ENCODE measurements at places on chromosomes 2 and 18.

- DNase-seq = no peak
Measured at GRCh38 chr2:198304859-198305258, 500.5 kb downstream of the PLCL1 start.

- no peak for DNase-seq
Measured at GRCh38 chr2:29398384-29399237, 283.4 kb downstream of the CLIP4 start.

DNA sequence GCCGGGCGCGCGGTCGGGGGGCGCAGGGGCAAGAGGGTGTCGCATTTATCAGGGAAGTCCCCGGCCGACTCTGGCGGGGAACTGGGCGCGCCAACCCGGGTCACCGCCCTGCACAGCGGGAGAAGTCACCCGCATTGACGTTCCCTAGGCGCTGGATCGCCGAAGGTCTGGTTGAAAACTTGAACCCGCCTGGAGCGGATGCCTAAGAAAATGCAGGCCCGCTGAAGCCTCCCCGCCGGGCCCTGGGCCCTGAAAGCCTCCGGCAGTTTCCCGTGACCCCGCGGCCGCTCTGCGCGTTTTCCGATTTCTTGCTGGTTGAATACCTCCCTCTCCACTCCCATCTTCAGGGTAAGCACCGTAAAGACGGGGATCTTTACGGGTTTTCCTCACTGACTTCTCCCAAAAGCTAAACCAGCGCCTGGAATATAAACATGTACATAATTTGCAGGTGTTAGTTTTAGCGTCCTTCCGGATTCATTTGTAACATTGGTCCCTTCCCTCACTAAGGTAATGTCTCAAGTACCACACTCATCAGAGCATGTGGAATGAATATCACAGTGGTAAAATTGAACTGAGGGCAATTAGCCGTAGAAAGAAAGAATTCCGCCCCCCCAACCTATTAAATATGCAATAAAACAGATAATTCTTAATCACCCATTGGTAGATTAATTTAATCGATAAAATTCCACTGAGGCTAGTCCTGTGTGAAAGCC lies 675 bp upstream of the SPIRE1 start:
- no peak for DNase-seq

DNA sequence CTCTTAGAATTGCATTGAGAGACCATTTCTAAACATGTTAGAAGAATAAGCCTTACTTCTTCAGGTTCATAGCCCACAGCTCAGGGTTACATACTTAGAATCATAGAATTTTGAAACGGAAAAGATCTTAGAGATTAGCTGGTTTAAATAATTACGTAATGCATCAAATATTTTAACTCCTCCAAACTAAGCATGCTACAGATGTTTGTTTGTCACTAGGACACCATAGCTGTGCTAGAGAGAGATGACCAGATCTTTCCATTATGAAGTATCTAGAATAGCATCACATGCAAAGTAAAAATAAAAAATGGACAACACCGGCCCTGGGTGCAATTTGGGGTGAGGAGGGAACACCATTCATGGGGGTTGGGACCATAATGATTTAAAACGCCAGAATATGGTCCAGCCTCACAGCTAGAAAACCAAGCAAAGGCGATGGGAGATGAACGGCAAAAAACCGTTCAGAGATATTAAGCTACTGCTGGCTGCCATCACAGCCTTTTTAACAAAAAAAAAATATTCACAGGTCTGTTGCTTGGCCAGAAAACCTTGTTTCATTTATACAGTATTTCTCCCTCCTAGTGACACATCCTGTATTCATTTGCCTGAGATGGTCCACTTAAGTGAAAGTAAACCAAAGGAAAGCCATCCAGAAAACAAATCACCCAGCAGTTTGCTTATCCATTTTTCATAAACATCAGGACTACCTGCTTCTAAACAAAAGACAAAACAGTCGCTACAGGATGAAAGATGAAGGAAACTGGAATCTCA lies 94.2 kb downstream of the EPHA4 start:
- DNase-seq = no peak

- no peak for DNase-seq
Measured at GRCh38 chr2:120221616-120222015, 1.6 kb downstream of the TMEM185B start.

- DNase-seq = no peak
Measured at GRCh38 chr2:1796232-1796930, 52.1 kb upstream of the PXDN start.

GRCh38 chr2:119753041-119753929 lies 6.4 kb upstream of the PTPN4 start:
- peak; percentile 59 for DNase-seq

DNA sequence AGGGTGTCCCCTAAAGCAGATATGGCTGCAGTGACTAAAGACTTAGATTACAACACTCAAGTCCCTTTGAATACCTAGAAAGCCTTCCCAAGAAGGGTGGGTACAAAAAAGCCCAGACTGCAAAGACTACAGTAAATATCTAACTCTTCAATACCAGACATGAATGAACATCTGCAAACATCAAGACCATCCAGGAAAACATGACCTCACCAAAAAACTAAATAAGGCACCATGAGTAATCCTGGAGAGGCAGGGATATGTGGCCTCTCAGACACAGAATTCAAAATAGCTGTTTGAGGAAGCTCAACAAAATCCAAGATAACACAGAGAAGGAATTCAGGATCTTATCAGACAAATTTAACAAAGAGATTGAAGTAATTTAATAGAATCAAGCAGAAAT lies 138.2 kb upstream of the OTOS start:
- DNase-seq = no peak

DNA sequence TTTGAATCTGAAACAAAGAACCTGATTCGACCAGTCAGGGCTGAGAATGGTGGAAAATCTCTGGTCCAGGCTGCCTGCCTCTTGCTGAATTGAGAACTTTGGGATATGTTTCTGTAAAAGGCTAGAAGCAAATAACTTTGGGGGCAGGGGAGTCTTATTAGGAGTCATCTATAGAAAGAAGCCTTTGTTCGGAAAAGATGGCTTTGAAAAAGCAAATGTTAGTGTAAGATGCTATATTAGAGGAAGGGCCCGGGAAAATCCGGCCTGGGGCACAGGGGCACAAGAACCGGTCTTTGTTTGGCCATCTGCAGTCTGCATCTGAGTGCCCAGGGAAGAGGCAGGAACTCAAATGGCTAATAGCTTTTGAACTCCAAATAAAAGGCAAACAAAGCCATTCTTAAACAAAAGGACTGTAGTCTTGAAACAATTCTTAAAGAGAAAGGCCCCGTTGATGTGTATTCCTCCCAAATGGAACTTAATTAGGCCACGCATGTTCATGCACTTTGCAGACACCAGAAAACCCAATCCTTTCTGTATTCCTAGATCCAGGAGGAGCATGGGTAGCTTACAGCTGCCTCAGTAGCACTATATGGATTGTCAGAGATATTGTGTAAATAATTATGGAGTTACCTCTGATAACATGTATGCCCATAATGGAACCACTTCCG lies 180.0 kb upstream of the ARL4C start:
- DNase-seq = no peak

- no peak for DNase-seq
Measured at GRCh38 chr18:48186131-48186766, 222.9 kb downstream of the ZBTB7C start.

DNA sequence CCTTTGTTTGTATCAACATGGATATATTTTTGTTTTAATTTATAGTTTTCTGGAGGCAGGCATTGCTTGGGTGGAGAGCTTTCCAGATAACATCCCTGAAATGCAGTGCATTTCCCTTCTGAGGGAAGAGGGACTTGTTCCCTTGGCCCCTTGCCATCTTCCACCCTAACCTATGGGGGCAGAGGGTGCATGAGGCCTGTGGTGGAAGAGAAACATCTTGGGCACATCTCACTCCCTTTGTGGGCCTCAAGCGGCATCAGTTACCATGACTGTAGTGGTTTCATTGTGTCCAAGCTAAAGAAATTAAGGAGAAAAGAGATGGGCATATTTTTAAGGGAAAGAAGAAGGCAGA lies 5.3 kb upstream of the RPL37A start:
- no peak for DNase-seq

- DNase-seq = peak; percentile 86
Measured at GRCh38 chr2:86453836-86454235, 12.7 kb downstream of the KDM3A start.

DNA sequence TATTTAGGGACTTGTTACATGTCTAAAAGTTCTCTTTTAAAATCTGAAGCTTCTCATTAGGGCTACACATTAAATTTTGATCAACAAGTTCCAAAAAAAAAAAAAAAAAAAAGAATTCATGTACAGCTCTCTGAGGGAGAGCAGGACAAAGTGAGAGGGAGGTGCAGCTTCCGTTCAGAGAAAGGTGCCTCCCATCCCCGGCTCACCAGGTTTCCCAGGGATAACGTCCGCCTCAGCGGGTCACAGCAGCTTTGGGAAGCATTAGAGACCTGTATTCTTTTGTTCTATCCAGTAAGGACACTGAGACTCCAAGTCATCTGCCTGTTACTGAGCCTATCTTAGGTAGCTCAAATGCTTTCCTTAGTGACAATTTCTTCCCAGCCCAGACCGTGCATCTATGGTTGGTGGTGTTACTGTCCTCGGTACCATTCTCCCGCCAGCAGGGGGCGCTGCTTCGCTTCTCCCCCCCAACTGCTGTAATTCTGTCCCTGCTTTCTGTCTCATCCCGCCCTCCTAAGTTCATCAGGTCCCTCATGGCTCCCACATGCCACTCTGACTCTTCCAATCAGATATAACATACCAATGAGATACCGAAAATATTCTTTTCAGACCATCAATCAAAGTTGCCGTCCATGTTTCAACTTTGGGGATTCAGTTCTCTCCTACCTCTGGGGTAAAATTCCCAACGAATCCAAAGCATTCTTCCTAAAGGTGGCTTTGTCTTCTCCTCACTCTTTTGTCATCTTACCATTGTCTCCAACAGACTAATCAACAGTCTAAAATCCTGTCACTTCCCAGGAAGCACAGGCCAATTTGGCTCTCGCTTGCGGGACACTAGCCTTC lies 466.5 kb downstream of the METTL4 start:
- peak; percentile 50 for DNase-seq

GRCh38 chr2:85748985-85749875 lies 4.6 kb upstream of the ATOH8 start:
- no peak for DNase-seq

- no peak for DNase-seq
Measured at GRCh38 chr2:236173036-236173728, 5.0 kb upstream of the GBX2 start.

GRCh38 chr2:104849101-104849500 lies 4.8 kb upstream of the POU3F3 start:
- DNase-seq = no peak

- DNase-seq = no peak
Measured at GRCh38 chr2:120617055-120617454, 118.6 kb upstream of the GLI2 start.

- no peak for DNase-seq
Measured at GRCh38 chr2:146624430-146625160, 1220.2 kb upstream of the ACVR2A start.

GRCh38 chr18:49920731-49921130 lies 107.4 kb upstream of the ACAA2 start:
- DNase-seq = no peak

DNA sequence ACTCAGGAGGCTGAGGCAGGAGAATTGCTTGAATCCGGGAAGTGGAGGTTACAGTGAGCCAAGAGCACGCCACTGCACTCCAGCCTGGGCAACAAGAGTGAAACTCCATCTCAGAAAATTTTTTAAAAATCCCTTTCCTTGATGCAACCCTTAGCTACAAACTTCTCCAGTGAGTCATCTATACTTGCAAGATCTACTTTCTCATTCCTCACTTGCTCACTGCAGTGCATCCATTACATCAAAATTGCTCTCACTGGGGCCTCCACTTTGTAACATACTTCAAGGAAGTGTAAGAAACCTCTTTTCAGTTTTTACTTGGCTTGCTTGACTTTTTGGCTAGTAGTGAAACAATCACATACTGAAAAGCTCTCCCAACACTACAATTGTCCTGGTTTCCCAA lies 65.3 kb downstream of the REEP1 start:
- DNase-seq = no peak

- no peak for DNase-seq
Measured at GRCh38 chr2:156537141-156537540, 101.0 kb downstream of the GPD2 start.

DNA sequence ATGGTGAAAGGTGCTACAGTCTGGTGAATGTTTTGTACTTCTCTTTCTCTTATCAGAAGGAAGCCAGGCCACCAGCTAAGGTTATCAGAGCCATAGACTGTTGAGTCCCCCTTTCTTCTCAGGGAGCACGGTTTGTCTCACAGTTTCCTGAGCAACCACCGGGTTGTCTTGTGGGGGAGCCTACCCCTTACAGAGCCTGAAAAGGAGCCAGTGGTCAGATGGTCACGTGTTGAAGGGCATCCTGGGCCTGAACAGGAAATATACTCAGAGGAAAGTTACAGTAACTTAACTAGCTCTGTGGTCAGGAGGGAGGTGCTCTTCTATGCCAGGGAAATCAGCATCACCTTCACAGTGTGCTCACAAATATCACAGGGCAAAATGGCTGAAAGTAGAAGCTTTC lies 11.6 kb downstream of the CD28 start:
- DNase-seq = no peak

- DNase-seq = peak; percentile 42
Measured at GRCh38 chr2:73925033-73925704, 1.5 kb upstream of the DGUOK start.

DNA sequence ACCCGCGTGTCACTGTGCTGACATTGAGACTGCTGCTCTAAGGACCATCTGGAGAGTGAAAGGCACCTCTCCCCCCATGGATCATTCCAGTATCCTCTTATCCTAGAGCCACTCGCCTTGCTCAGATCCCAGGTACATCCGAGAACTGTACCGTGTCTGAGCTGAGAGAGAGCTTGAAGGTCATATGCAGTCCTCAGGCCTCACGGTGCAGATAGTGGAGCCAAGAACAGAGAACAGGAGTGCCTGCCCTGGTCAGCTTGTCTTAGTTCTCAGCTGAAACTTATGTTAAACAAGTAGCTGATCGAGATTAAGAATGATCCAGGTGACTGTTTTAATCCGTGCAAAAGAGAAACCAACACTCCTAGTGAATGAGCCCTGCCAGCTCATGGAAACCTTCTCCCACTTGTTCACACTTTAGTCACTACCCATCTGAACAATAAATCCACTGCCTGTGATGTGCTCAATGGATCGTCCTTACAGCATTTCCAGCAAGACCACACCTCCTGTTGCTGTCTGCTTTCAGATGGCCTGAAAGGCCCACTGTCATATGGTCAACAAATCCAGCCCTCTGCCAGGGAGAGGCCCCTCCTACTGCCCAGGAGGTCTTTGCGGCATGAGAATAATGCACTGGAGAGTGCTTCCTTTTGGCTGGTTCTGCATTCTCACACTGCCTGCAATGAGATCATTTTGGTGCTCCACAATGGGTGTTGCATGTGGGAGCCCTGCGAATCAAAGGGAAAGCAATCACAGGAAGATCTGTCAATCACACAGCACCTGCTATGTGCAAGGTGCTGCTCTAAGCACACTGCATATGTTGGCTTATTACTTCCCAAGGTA lies 43.7 kb upstream of the APCDD1 start:
- DNase-seq = no peak

- no peak for DNase-seq
Measured at GRCh38 chr2:226795281-226796011, 4.2 kb downstream of the IRS1 start.

DNA sequence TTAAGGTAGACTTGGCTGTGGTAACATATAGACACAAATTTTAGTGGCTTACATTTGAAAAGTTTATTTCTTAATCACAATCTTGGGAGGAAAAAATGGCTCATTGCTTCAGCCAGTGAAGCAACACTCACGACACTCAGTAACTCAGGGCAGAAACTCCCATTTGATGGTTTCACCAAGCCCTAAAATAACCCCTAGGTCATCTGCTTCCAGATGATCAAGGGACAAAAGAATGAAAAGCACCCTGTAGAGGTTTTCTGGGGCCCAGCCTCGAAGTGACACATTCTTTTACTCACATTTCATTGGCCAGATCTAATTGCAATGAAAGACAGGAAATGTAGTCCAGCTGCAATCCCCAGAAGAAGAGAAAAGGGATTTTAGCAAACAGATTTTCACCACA lies 275.9 kb downstream of the TMX3 start:
- DNase-seq = no peak

All from hematopoietic multipotent progenitor cell treated with erythropoietin and hydrocortisone succinate and interleukin-3 and kit ligand, for 15 days (in vitro differentiated cells).